Pons (tissue), 1 donor: ENCODE measurements at places on chromosomes 4 and X.

DNA sequence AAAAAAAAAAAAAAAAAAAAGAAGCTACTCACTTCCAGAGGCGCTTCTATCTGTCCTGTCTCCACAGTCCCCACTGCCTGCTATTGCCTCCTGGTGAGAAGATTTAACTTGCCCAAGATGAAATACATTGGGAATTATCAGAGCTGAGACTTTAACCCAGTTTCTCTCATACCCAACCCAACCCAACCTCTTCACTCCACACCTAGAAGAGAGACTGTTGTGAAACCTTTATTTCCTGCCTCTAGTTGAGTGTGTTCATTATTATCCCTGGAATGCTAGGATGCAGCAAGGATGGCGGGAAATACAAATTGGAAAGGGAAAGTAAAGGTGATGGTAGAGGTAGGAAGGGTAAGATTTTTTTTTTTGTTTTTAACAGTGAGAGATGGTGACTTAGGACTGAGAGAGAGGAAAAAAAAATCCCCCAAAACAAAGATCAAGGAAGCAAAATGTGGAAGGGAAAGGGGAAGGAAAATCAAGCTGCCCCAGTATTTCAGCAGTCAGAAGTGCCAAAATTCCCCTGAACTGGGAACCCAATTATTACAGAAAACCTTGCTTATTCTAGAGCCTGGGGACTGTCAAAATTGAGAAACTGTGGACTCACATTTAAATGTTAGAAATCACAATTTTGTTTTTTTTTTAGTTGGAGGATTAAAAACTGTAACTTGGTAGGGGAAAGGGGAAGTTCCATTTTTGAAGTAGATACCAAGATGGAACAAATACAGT, 253.0 kb downstream of the PTTG2 start:
- no peak for DNase-seq

DNA sequence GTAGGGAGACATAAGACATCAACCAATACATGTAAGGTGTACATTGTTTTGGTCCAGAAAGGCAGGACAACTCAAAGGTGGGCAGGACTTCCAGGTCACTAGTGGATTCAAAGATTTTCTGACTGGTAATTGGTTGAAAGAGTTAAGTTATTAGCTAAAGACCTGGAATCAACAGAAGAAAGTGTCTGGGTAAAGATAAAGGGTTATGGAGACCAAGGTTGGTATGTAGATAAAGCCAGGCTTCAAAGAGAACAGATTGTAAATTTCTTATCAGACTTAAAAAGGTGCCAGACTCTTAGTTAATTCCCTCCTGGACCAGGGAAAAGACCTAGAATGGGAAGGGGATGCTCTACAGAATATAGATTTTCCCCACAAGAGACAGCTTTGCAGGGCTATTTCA, 28.3 kb upstream of the GAB1 start:
- no peak for DNase-seq

- DNase-seq = no peak
Measured at GRCh38 chrX:53798281-53798680, 111.8 kb upstream of the HUWE1 start.

DNA sequence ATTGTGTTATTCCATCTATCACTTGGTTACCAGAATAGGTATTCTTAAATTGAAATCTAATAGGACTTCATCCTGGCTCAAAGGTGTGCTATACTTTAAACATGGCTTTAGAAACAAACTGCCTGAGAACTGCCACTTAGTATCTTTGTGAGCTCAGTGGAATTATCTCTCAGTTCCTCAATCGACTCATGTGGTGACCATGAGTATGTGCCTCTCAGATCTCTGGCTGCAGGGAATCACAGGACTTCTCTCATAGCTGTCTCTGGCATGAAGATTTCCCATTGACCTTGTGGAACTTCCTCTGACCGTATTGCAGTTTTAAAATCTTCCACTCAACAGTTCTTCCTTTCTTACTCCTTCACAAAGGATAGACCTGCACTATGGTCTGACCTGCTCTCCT, 681.9 kb upstream of the BOD1L1 start:
- DNase-seq = peak; percentile 62

GRCh38 chrX:133412246-133412645, 3.0 kb downstream of the GPC4 start:
- peak; percentile 16 for DNase-seq

DNA sequence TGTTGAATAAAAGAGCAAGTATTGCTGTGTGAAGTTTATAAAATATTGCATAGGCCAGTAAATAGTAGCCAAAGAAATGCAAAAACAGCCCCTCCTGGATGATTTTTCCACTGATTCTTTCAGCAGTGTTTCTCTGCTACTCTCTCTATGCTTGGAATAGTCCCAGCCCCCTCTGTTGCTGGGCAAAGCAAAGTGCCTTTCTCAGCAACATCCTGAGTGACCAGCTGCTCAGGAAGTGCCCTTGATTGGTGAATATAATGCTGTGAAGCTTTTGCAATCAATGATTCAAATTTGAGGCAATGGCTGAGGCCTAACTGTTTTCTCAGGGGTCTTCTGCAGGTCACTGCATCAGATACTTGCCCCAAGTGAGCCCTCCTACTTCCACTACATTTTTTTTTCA, 656.7 kb downstream of the ZNF674 start:
- no peak for DNase-seq

- no peak for DNase-seq
Measured at GRCh38 chrX:13377550-13377934, 57.7 kb upstream of the ATXN3L start.

DNA sequence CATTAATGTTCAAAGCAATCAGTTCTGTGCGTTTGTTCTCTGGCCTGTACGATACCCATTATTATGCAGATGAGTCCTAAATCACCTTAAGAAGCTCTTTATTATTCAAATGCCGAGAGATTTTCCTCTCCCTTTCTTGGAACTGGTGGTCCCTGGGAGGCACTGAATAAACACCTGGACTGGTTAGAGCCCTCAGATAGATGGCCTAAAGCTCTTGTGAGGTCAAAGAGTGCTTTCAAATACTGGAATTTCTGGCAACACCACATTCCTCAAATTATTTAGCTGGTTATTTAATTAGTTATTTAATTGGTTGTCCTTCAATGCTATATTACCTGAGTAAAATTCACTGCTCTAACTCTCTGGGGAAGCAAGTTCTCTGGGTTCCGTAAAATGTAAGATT, 3.0 kb downstream of the ARHGEF38 start:
- no peak for DNase-seq

DNA sequence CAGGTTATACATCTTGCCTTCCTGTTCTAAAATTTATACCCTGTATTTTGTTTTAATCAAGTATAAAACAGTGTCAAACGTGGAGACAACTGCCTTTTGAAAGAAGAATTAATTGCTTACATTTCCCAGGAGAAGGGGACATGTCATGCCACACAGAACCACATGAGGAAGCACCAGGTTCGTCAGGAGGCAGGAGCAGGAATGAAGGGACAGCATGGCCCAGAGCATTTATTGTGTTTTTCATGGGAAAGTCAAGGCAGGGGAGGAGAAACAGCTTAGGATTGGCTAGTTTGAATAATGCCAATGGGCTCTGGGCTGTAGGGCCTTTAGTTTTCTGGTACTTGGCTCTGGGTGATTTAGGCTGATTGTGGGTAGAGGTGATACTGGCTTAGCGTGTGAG, 203.7 kb downstream of the CFAP299 start:
- DNase-seq = no peak

DNA sequence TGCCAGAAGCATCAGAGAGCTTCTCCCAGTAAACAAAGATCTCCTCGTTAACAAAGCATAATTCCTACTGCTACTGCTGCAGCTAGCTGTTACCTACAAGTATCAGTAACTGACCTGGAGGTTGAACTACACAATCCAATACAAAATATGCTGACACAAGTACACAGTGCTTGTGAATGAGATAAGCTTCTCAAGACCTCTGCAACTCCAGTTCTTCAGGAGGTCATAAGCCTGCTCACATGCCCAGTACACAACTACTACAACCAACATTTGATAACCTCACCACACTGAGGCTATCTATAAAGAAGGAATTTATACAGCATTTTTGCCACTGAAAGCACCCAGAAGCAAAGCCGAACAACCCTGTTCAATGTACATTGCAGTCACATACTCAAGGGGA, 66.7 kb upstream of the SMARCAD1 start:
- no peak for DNase-seq

DNA sequence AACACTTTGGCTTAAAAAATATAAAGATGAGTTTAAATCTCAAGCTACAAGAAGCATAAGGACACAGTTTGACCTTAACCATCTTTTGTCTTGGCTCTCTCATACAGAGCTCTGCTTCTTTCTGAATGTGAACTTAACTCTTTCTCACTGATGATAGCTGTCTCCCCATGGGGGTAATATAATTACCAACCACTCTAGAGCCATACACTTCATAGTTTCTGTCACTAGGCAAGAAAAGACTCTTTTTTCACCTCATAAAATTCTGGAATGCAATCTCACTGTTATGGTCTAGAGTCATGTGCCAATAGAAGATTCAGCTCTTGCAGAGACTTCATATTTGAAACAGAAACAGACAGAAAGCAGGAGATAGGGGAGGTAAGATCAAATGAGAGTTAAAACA, 481.7 kb upstream of the AGA start:
- no peak for DNase-seq

- no peak for DNase-seq
Measured at GRCh38 chrX:1248331-1249061, 20.1 kb upstream of the CSF2RA start.
